ENCODE measurements at places on chromosomes 5 and 9.

- no peak for DNase-seq
These were observed 21.8 kb upstream of the ANKH start for GRCh38 chr5:14893381-14893780.

DNA sequence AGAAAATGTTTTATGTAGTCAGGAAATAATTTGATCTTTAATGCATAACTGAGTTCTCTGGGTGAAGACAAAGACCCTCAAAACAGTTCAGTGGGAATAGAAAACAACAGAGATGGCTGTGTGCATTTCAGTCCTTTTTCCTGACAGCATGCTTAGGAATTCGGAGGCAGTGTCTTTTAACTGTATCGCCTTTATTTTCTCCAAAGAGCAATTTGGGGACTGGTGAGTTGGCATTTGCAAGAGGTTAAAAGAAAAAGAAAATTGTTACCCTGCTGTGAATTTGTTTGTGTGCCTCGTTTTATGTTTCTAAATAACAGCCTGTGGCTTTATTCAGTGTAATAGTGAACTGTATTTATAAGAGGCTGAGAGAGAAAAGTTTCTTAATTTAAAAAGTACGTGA is 227.8 kb upstream of the DMAC1 start:
- DNase-seq, result no peak

- DNase-seq, result no peak
These were observed 24.7 kb upstream of the TNC start for GRCh38 chr9:115142517-115143270.

DNA sequence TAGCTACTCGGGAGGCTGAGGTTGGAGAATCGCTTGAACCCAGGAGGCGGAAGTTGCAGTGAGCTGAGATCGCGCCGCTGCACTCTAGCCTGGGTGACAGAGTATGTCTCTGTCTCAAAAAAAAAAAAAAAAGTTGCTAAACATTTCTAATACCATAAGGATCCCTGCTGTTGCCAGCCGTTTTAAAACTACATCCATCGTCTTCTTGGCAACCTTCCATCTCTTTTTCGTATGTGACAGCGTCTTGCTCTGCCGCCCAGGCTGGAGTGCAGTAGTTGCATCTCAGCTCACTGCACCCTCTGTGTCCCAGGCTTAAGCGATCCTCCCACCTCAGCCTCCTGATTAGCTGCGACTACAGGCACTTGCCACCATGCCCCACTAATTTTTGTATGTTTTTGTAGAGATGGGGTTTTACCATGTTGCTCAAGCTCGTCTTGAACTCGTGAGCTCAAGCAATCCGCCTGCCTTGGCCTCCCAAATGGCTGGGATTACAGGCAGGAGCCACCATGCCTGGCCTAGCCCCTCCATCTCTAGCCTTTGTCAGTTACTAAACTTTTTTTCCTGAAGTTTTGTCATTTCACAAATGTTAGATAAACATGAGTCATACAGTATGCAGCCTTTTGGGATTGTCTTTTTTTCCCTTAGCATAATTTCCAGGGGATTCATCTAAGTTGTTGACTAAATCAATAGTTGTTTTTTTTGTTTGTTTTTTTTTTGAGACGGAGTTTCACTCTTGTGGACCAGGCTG is 13.5 kb downstream of the NSD1 start:
- DNase-seq, result no peak

- no peak for DNase-seq
These were observed 171.7 kb downstream of the ATPSCKMT start for GRCh38 chr5:10077791-10078545.

DNA sequence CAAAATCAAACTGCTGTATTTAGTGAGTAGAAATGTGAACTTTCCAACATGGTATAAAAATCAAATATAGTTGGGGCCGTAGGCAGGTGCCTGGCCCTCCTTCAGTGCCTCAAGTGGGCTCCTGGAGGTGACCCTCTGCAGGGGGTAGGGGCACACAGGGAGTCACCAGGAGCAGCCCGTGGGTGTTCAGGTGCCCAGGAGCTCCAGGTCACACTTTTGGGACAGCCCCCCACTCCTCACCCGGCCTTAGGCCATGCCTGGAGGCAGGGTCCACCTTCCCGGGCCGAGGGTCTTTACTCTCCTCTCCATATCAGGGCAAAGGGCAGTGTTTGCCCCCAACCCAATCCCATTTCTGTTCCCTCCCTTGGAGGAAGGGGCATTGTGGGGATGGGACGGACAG is 108.0 kb upstream of the MTAP start:
- no peak for DNase-seq

GRCh38 chr5:132419502-132420468 is 50.3 kb downstream of the SLC22A5 start:
- peak; percentile 87 for DNase-seq

GRCh38 chr5:95241-95980 is 3.4 kb downstream of the PLEKHG4B start:
- DNase-seq, result no peak

GRCh38 chr9:130243015-130243881 is 22.3 kb upstream of the HMCN2 start:
- DNase-seq, result peak; percentile 61

- no peak for DNase-seq
These were observed 144.8 kb downstream of the SH3GL2 start for GRCh38 chr9:17723656-17724055.

GRCh38 chr9:94655739-94656138 is 16.4 kb upstream of the FBP1 start:
- no peak for DNase-seq

DNA sequence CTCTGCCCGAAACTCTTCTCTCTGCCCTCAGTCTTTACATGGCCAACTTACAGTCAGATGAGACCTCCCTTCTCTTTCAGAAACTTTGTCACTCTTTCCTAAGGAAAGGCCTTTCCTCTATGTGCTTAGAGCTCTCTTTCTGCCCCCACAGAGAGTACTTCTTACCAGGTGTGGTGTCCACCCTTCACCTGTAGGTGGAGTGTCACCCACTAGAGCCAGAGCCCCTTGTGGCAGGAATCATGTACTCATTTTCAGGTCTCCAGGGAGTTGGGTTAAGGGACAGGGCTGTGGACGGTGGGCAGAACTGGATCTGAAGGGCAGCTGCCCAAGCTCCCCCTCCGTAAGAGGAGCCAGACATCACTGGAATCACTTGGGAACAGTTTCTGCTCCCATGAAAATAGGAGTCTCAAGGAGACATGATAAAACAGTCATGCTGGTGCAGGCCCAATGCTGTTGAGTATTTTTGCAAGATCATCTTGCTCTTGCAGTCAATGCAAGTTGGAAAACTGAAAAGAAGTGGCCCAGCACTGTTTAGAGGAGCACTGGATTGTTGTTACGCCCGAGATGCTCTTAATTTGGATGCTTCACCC is 436.7 kb downstream of the ZSWIM6 start:
- peak; percentile 33 for DNase-seq

GRCh38 chr9:84254972-84255371 is 85.6 kb downstream of the SLC28A3 start:
- DNase-seq, result no peak

- DNase-seq, result no peak
These were observed 789 bp downstream of the SEMA6A start for GRCh38 chr5:116573702-116574366.

DNA sequence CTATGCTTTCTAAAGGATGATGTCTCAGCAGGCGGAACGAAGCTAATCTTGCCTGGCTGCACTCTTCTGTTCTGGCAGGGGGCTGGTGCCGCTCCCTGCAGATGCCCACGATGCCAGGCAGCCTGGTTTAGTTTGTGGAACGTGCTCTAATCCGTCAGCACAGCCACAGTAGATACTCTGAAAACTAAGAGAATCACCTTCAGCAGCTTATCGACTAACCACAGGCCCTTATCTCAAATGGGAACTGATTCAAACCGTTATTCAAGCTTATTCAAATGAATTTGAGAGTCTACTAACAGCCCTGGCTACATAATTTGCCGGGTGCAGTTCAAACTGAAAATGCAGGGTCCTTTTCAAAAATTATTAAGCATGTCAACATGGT is 246.6 kb upstream of the ANKRD55 start:
- DNase-seq, result peak; percentile 10

GRCh38 chr9:27726244-27727081 is 153.2 kb upstream of the C9orf72 start:
- DNase-seq, result peak; percentile 70

DNA sequence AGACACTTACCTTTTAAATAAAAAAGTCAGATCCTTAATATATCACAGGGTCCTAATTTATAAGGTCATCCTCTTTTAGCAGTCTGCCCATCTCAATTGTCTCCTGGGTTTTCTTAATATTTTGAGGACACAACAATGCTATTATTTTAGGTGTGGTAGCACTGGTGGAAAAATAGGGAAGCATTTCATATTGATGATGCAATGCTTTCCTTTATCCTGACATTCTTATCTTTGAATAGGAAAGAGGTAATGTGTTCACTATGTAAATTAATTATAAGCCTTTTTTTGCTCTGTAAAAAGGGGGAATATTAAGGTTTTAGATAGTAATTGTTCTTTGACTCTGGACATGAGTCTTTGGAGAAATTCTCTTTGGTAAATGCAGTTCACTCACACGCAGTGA is 164.7 kb downstream of the YTHDC2 start:
- no peak for DNase-seq

GRCh38 chr9:92385953-92386352 is 18.4 kb downstream of the OGN start:
- DNase-seq, result no peak

GRCh38 chr5:55136521-55136920 is 23.4 kb upstream of the GPX8 start:
- no peak for DNase-seq

DNA sequence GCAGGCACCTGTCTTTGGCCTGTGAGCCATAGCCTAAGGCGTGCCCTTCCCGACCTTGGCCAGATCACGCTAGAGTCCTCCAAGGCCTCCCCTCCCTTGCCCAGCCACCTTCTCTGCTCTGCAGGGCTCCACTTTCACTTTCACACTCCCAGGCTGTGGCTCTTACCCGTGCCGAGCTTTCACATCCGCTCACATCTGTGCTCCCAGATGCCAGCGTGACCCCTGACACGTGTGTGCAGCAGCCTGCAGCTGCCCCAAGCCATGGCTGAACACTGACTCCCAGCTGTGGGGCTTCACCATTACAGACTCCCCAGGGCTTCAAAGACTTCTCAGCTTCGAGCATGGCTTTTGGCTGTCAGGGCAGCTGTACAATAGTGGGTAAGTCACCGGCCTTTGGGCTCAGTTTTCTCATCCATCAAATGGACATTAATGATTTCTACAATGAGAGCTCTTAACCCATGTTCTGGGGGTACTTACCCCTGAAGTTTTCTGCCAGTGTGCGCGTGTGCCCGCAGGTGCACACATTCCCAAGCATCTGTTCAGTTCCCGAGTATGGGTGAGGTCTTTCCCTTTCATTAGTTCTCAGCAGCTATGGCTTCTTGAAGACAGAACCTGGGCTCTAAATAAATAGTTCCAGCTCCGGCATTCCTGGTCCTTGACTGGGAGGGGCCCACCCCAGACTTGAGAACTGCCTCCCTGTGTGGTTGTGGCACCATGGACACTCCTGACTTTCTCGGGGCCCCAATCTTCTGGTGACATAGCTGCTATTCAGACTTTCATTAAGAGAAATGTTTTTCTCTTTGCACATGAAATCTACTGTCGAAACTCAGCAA is 118.6 kb downstream of the RGS3 start:
- no peak for DNase-seq

DNA sequence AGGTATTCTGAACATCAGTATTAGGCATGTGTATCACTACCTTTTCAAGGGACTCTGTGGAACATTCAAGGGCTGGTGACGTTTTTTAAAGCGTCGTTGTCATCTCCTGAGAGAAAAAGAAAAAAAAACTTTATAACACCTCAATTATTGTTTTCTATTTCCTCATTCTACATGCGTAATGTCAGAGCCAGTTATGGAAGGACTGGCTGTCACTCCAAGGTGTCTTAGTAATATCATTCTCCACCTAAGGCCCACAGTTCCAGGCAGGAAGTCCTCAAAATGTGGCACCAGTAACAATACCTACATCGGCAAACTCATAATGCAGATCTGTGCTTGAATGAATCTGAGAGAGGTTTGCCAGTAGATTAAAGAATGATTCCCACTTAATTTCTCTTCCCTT is 210.2 kb downstream of the SAXO1 start:
- DNase-seq, result no peak

Measured in KBM-7 (cell line).